HAP-1 (cell line): ENCODE measurements at places on chromosomes 2 and 18.

- DNase-seq, result no peak
Observed at GRCh38 chr2:30273574-30273929, 42.2 kb downstream of the LBH start.

DNA sequence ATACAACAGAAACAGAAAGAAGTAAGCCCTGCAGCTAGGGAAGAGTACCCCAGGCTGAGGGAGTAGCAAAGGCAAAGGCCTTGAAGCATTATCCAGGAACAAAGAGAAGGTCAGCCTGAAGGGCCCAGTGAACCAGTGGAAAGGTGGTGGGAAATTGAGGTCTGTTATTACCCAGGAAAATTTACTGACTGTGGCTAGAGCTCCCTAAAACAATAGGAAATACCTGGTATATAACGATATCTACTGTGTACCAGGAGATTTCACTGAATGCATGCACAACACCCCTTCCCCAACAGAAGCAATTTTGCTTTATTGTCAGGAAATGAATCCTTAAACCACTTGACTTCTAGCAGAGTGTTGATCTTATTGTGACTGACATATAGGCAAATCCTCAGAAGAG, 365.3 kb downstream of the ERBB4 start:
- no peak for DNase-seq

DNA sequence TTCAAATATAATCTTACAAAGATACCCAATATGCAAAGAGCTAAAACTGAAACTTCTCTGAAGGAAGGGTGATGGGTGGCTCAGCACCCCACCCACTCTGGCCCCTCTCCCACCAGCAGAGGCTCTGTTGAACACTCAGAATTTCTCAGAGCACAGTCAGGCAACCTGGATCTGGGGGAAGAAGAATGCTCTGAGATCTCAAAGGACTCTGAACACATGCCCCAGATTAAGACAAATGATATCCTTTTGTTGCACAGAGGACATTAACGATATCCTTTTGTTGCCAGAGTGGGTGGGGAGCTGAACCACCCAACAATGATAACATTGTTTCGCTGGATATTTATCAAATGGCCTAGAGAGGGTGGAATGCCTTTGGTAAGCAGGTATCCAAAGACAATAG, 104.8 kb downstream of the LBH start:
- peak; percentile 16 for DNase-seq

GRCh38 chr2:221517696-221518151, 54.4 kb downstream of the EPHA4 start:
- no peak for DNase-seq
